ENCODE measurements at places on chromosomes 12 and 14.
A peak's percentile ranks its signal among the peaks of the same experiment; 100 is the strongest.

GRCh38 chr14:91142214-91142668 lies 28.4 kb downstream of the DGLUCY start:
- no peak for DNase-seq

DNA sequence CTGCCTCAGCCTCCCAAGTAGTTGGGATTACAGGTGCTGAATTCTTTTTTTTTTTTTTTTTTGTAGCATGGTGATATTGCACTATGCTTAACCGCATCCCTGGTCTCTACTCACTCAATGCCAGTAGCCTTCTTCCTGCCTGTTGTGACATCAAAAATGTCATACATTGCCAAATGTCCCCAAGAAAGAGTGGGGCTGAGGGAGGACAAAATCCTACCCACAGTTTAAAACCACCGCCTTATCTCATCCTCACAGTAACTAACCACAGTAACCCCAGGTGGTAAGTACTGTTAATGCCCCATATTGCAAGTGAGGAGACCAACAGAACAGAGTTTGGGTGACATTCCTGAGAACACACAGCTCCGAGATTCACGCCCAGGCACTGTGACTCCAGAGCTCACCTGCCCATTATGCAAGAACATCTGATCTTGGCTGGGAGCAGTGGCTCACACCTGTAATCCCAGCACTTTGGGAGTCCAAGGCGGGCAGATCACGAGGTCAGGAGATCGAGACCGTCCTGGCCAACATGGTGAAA lies 19.6 kb downstream of the MORN3 start:
- no peak for DNase-seq

DNA sequence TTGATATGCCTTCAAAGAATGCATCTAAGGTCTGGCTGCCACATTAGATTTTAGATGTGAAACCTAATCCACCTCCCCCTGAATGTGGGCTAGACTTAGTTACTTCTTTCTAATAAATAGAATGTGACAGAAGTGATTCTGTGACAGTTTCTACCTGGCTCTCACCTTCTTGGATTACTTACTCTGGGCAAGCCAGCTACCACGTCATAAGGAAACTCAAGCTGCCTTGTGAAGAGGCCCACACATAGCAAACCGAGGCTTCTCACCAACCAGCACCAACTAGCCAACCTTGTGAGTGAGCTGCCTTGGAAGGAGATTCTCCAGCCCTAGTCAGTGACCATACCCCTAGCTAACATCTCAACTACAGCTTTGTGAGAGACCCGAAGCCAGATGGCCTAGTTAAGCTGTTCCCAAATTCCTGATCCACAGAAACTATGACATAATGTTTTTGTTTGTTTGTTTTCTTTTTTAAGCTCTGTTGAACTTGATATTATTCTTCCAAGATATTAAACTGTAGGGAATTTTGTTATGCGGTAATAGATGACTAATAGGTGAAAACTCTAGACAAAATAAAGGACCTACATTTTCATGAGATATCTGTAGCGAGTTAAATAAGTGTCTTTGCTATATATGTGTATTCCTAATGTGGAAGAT lies 6.2 kb downstream of the GPR19 start:
- DNase-seq: no peak

GRCh38 chr12:6546016-6546415 lies 9.8 kb downstream of the IFFO1 start:
- DNase-seq: no peak

GRCh38 chr14:80927083-80927989 lies 14.2 kb downstream of the CEP128 start:
- DNase-seq: no peak

DNA sequence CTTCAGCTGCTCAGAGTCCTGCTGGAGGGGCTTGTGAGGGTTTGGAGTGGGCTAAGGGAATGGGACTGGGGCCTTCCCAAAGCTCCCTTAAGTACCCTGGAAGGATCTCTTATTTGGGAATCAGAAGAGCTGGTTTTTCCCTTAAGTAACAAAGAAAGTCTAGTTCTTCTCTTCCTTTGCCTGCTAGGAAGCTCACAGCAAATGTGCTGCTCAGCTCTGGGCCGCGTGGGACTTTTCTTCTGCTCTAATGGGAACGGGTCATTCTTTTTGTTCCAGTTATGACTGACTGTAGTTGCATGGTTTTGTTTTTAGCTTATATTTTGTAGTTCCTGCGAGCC lies 6.0 kb downstream of the KIF26A start:
- no peak for DNase-seq

GRCh38 chr12:51329742-51330141 lies 5.8 kb upstream of the BIN2 start:
- DNase-seq: no peak

- DNase-seq: no peak
These were observed 79.0 kb downstream of the TMX1 start for GRCh38 chr14:51318813-51319597.

GRCh38 chr14:23162800-23163199 lies 20.7 kb downstream of the SLC7A8 start:
- DNase-seq: no peak

DNA sequence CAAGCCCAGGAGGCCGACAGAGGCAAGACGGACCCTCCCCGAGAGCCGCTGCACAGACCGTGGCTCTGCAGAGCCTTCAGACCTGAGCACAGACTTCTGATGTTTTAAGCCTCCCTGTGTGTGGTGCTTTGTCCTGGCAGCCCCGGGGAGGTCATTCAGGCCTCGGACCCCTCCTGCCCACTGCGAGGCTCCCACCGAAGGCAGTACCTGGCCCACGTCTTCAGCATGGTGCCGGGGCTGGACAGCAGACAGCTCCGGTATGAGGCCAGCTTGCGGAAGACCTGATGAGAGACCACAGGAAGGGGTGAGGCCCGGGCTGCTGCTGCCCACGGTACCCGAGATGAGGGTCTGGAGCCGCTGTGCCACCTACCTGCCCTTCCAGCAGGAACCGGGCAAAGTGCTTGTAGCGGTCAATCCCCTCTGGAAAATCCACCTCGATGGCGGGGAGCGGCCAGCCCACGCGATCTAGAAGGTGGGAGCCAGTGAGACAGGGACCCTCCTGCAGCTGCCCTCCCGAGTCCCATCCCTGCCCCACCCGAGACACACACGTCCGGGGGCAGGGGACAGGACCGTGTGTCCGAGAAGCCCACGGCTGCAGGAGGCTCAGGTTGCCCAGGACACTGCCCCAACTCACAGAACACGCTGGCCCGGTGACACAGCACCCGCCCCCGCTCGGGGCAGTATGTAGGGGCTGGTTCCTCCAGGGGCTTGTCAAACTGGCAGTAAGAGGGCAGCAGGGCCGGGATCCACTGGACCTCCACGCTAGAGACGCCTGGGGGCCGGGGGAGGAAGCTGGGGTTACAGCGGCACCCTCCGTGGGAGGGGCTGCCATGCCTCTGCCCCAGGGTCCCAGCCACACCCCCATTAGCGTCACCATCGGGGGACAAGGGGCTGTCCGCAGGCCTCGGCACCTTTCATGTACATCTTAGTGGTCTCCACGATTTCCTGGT lies 35.6 kb upstream of the UBC start:
- no peak for DNase-seq

DNA sequence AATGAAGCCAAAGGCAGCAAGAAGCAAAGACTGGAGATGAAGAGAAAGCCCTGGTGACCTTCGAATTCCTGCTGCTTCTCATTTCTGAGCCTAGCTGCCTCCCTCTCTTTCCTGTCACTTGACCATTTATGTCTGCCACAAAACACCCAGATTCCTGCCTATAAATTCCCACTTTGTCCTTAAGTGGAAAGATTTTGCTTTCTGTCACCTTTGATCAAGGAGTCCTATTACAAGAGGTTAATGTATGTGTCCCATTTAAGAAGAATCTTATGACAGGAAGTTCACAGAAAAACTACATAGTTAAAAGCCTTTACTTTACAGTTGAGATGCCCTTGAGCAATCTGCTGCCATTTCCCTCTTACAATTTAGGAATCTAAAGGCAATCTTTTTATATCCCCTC lies 155.7 kb downstream of the GALC start:
- DNase-seq: no peak

- peak; percentile 61 for DNase-seq
These were observed 235.2 kb upstream of the CRY1 start for GRCh38 chr12:107328442-107329133.

DNA sequence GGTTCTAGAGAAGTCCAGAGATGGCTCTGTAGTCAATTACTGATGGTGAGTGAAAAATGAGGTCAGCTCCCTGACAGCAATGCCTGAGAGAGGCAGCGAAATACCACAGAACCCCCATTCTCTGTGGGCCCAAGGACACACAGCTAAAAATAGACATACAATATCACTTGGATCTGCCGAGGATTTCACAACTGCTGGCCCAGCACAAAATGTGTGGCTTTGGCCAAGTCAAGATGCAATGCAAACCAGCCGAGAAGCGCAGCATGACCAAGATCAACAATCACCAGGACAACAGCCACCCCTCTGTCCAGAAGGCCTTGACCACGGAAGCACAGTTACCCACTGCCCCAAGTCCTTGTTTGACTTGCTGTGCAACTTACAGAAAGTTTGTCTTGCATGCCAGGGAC lies 52.2 kb downstream of the CKAP4 start:
- DNase-seq: no peak

DNA sequence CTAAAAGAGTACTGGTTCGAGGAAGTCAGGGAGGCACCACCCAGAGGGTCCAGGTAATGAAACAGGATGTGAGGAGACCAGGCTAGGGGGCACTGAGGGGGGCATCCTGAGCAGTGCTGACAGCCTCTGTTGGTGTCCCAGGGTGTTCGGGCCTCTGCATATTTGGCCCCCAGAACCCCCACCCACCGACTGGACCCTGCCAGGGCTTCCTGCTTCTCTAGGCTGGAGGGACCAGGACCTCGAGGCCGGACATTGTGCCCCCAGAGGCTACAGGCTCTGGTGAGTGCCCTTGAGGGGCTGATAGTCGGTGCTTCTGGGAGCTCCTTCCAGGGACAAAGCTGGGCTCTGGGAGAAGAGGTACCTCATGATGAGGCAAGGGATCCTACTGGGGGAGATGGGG lies 2.6 kb downstream of the TROAP start:
- no peak for DNase-seq

GRCh38 chr12:75656648-75657047 lies 145.2 kb upstream of the KRR1 start:
- no peak for DNase-seq

GRCh38 chr12:93087840-93088610 lies 158.9 kb upstream of the EEA1 start:
- DNase-seq: no peak

DNA sequence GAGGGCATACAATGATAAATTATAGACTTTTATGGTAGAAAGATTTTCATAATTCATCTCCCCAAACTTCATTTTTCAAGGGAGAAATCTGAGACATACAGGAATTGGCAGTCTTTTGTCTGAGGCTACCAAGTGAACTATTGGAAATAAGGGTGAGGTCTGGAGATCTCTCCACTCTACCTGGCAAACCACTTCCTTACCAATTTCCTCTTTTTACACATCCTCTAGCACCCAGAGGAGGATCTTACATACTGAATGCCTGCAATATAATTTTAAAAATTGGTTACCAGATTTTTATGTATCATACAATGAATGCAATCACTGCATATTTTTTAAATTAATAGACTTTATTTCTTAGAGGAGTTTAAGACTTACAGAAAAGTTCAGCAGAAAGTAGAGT lies 6.6 kb downstream of the PDE6H start:
- no peak for DNase-seq

- DNase-seq: no peak
These were observed 35.2 kb downstream of the UBE3B start for GRCh38 chr12:109512608-109513007.

- DNase-seq: no peak
These were observed 23.7 kb downstream of the HEBP1 start for GRCh38 chr12:12976366-12976765.

DNA sequence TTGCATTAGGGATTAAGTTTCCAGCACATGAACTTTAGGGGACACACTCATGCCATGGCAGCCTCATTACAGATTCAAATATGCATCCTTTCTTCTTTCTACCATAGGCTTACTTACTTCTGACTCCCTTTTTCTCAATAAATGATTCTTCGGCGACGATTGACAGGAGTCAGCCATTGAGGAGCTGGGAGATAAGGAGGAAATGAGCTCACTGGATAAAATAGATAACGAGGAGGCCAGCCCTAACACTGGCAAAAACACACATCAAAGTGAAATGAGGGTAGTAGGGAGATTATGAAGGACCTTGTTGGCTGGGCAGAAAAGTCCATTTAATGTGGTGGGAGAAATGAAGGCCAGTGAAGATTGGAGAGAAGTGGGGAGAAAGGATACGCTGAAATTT lies 172.2 kb downstream of the SLC41A2 start:
- DNase-seq: no peak

DNA sequence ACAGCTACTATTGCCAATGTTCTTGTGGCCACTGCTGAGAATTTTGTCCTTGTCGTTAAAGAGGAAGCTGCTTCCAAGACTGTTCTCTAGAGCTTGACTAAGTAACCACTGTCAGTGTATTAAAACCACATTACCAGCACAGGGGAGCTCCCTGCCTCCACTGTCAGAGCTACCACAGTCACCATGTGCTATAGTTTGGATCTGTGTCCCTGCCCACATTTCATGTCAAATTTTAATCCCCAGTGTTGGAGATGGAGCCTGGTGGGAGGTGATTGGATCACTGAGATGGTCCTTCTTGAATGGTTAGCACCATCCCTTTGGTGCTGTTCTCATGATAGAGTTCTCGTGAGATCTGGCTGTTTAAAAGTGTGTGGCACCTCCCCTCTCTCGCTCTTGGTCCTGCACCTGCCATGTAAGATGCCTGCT lies 23.2 kb upstream of the RAP1B start:
- no peak for DNase-seq

- no peak for DNase-seq
These were observed 80.3 kb upstream of the NOS1 start for GRCh38 chr12:117441751-117442150.

GRCh38 chr12:24197532-24197931 lies 248.1 kb upstream of the SOX5 start:
- no peak for DNase-seq

DNA sequence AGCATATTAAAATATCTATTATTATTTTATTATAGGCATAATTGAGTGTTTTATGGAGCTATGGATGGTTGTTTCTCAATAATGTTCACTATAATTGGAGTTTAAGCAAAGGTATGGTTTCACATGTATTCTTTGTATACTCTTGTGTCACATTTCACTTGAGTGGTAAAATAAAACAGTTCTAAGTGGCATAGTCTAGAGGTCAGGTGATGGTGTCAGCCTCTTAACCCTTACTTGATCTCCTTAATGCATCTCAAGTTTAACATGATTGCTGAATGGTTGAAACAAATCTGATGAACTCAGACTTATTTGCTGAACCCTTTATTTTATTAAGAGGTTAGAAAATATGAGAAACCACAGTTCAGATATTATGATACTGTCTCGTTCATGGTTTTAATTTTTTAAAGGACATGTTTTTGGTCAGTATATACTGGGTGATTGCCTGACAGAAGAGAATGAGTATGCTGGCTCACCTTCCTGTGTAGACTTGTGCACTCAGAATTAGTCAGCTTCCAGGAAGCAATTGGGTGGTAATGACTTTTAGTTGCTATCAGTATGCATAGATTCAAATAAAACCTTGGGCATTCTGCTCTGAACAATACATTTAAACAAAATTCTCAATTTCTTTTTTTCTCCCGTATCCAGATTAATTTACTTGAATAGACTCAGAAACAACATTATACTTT lies 464.6 kb downstream of the PCNX1 start:
- DNase-seq: peak; percentile 81

GRCh38 chr12:48999371-49000131 lies at the start of gene DDN:
TSS of gene DDN (minus strand) at chr12:48999375. CDS start at chr12:48999287, 88 bp downstream.
- DNase-seq: peak; percentile 66

- no peak for DNase-seq
These were observed 31.1 kb upstream of the TMX1 start for GRCh38 chr14:51208982-51209381.

GRCh38 chr12:105998561-105998960 lies 140.2 kb downstream of the NUAK1 start:
- DNase-seq: no peak
